Nephron progenitor cell (in vitro differentiated cells): ENCODE measurements at places on chromosomes 12 and 14.

DNA sequence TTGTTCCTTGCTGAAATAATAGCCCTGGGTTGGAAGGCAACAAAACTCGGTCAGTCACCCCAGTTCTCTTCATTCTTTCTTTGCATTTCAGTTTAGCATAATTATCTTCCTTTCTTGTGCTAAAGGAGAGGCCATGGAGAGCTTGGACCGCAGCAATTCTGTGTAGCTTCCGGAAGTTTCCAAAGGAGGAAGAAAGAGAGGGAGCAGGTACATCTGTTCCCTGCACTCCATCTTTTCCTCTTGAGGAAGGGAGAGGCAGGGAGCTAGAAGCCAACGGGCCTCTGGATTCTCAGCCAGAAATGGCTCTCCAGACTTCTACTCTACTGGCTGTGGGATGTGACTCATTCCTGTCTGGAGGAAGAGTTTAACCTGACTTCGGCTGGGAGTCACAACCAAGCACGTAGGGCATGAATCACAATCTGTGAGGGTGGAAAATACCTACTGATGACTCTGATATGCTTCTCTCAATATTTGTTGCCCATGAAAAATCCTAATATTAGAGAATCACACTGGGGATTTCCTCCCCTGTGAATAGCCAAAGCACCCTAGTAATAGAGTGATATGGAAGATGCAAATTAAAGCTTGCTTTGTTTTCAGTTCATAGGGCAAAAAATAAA is 17.0 kb downstream of the ANO6 start:
- no peak for DNase-seq

- DNase-seq: no peak
These were observed 9.1 kb upstream of the GPRC5A start for GRCh38 chr12:12882288-12882687.

GRCh38 chr12:2259369-2259768 is 206.6 kb downstream of the CACNA1C start:
- DNase-seq: no peak

DNA sequence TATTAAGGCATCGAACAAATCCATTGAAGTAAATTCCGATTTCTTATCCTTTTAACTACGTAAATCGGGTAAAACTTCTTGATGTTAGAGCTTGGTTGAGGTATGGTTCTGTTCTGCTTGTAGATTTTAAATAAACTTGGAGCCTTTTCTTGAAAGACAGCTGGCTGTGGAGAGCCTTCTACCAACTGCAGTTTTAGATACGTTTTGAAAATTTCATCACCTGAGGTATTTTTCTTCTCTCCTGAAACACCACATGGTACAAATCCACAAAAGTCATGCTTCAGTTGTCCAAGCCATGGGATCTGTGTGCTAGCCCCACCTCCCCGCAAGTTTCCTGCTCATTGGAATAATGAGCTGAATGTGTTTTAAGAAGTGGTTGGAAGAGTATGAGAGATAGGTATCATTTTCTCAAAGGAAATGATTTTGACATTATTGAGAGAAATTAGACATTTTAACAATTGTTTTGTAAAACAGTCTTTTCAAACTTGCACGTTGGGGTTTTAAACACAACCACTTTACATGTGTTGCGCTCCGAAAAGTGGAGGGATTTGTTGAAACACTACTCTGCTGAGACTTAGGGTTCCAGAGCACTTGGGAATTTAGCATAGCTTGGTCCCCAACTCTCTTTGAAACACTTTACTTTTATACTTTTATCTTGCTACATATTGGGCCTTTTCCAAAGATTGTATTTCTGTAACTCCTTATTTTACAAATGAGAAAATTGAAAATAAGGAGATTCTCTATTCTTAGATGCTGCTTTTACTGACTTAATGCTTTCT is 1.4 kb downstream of the PPM1A start:
- DNase-seq: peak; percentile 31

GRCh38 chr12:106021516-106021915 is 117.2 kb downstream of the NUAK1 start:
- DNase-seq: no peak

DNA sequence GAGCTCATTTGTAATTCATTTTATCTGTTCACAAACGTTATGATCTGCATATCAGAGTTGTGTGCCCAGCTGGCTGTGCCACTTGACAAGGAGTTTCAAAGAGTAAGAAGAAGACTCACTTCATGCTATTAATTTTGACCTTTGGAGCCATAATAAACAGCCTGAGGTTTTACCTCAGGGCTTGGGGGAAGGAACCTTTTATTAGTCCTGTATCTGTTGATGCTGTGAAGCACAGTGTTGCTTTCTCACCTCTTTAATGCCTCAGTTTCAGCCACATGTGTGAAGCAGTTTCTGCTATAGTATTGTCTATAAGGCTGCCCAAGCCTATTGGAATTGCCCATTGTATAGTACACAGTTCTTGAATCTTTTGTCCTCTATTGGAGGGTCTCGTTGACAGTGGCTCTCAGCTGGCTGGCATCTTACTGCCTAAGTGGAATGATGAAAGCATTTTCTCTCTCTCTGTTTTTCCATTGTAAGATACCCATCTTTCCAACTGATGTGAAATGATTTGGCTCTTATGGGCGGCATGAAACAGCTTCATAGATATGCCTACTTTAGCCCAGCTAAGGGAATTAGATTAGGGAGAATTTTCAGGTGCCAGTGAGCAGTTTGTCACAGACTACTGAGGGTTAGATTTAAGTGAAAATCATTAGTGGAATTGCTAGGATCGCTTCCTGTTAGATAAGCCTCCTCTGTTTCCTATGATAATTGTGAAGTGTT is 34.7 kb downstream of the GPATCH2L start:
- no peak for DNase-seq

- DNase-seq: peak; percentile 70
These were observed 149.6 kb downstream of the SLC38A6 start for GRCh38 chr14:61130512-61131260.

DNA sequence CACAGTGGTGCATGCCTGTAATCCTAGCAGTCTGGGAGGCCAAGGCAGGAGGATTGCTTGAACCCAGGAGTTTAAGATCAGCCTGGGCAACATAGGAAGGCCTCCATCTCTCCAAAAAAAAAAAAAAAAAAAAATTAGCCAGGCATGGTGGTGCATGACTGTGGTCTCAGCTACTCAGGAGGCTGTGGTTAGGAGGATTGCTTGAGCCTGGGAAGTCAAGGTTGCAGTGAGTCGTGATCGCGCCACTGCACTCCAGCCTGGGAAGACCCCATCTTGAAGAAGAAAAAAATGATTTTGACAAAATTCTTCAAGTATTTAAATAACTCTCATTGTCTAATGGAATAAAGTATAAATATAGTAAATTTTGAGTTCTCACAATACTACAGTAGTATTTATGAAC is 219.2 kb upstream of the SSTR1 start:
- no peak for DNase-seq

GRCh38 chr14:50389668-50390441 is 6.8 kb downstream of the CDKL1 start:
- DNase-seq: no peak

- no peak for DNase-seq
These were observed 129.7 kb upstream of the CCND2 start for GRCh38 chr12:4143896-4144295.

GRCh38 chr12:112779181-112779580 is 12.4 kb upstream of the RPH3A start:
- DNase-seq: no peak

GRCh38 chr14:100910888-100911664 is 7.6 kb upstream of the RTL1 start:
- no peak for DNase-seq

DNA sequence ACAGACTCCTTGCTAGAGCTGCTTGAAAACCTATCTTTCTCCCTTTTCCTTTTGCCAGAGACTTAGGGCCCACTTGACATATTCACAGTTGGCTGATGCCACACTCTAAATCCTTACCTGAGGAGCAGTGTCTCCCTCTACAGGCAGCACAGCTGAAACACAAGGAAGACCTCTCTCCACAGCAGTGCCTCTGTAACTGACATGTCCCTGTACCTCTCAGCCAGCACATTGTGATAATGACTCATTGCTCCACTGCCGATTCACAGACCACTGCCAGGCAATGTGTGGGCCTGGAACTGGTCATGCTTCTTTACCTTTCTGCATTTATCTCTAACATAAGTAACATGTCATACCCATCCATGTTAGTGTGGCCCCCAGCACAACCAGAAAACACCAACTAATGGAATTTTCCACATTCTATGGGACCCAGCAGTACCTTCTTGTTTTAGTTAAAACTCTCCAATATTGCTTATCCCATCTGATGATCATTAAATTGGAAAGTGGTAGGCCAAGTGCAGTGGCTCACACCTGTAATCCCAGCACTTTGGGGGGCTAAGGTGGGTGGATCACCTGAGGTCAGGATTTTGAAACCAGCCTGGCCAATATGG is 56.5 kb downstream of the GTF2A1 start:
- peak; percentile 60 for DNase-seq

- DNase-seq: no peak
These were observed 13.4 kb downstream of the CKAP4 start for GRCh38 chr12:106234449-106234848.

GRCh38 chr14:96874127-96874526 is 76.9 kb downstream of the VRK1 start:
- no peak for DNase-seq

DNA sequence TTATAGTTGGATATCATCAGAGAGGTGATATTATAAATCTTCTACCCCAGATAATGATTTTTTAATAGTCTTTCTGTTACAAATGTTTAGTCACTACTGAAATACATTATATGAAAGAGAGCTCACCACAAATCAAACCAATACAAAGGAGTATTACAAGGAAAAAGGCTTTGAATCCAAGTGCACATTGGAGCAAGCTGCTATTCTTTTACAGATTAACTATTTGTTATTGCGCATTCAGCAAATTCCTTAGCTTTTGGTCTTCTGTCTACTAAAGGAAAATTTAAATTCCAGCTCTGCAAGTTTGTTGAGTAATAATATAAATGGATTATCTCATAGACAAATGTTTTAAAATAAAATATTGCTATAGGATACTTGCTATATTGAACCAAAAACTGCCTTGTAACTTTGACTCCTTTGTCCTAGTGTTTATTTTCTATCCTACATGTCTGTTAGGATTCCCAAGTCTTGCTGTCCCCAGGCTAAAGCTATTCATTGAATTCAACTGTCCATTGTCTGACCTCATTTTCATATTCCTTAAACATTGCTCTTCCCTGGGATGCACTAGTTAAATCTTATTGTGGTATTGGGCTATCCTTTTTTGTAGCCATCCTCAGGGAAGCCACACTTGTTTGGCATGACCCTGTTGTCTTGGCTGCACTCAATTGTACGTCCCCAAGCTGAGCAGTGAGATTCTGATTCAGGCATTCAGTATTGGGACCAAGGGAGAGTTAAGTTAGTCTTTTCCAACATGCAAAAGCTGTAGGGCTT is 41.5 kb downstream of the PDE3A start:
- no peak for DNase-seq

DNA sequence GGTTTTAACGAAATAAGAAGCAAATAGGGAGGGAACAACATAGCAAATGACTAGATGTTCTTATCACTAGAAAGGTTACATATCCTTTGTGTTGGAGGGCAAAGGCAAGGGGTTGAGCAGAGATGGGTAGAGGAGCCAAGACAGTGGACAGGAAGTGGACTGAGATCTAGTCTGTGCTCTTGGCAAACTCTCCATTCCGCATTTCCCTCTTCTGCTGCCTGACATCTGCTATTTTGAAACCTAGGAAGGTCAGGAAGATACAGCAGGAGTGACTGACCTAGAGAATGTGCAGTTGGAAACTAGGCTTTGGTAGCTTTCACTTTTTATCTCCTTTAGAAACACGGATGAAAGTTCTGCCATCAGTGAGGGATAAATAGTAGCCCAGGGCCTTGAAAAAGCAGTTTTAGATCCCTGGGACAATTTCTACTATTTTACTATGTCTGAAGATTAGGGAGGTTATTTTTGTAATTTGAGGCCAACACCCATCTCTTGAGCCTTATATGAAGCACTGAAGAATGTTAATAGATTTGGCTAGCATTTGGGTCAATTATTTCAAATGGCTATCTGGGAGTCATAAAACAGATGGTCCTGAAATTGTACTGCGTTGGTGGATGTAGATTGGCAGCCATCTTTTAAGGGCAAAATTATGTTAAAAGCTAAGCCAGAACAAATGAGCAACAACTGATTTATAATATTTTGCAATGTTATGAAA is 410.3 kb downstream of the PCNX1 start:
- no peak for DNase-seq

GRCh38 chr12:103734863-103735262 is 106.2 kb downstream of the NT5DC3 start:
- no peak for DNase-seq

- no peak for DNase-seq
These were observed 23.1 kb downstream of the TTC6 start for GRCh38 chr14:37618498-37619028.

GRCh38 chr14:81170829-81171195 is 49.9 kb downstream of the GTF2A1 start:
- no peak for DNase-seq

- no peak for DNase-seq
These were observed 330.9 kb downstream of the TMEM121 start for GRCh38 chr14:105857220-105857825.

- DNase-seq: no peak
These were observed 53.3 kb downstream of the CHGA start for GRCh38 chr14:92976268-92976667.

- DNase-seq: no peak
These were observed 39.1 kb upstream of the SRSF5 start for GRCh38 chr14:69727860-69728259.

GRCh38 chr14:60195179-60195810 is 30.1 kb upstream of the DHRS7 start:
- no peak for DNase-seq

DNA sequence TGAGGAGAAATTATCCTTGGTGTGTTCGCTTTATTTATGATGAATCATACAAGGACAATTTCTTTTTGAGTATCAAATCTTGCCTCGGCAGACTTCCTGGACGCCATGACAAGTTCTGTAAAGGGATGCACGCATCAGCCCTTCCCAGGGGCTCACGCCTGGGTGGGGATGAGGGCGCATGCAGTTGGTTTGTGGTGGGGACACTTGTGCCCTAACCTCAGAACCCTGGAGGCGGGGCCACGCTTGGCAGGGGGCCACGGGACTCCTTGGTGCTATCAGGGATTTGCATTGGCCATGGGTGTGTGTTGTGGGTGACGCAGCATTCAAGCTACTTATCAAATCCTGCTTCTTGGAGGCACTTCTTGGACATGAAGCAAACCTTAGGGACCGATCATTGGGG is 143.8 kb upstream of the RTL1 start:
- no peak for DNase-seq

- no peak for DNase-seq
These were observed 3.6 kb upstream of the FGF6 start for GRCh38 chr12:4448943-4449850.
